ENCODE measurements at places on chromosomes 6 and 20. TPM values are rescaled to one million over a fixed set of nuclear protein-coding genes. Genes with fewer than 3 reads are reported as not detected.

- no peak for DNase-seq
Measured at GRCh38 chr6:40338306-40338705, 248.9 kb downstream of the LRFN2 start.

BTNL2 gene
- total RNA-seq = not detected

GRCh38 chr6:17182961-17183360 is 81.1 kb downstream of the STMND1 start:
- DNase-seq = no peak

BMP6 gene
- total RNA-seq = 0.55 TPM

- no peak for DNase-seq
Measured at GRCh38 chr20:53020376-53020775, 48.2 kb downstream of the TSHZ2 start.

DNA sequence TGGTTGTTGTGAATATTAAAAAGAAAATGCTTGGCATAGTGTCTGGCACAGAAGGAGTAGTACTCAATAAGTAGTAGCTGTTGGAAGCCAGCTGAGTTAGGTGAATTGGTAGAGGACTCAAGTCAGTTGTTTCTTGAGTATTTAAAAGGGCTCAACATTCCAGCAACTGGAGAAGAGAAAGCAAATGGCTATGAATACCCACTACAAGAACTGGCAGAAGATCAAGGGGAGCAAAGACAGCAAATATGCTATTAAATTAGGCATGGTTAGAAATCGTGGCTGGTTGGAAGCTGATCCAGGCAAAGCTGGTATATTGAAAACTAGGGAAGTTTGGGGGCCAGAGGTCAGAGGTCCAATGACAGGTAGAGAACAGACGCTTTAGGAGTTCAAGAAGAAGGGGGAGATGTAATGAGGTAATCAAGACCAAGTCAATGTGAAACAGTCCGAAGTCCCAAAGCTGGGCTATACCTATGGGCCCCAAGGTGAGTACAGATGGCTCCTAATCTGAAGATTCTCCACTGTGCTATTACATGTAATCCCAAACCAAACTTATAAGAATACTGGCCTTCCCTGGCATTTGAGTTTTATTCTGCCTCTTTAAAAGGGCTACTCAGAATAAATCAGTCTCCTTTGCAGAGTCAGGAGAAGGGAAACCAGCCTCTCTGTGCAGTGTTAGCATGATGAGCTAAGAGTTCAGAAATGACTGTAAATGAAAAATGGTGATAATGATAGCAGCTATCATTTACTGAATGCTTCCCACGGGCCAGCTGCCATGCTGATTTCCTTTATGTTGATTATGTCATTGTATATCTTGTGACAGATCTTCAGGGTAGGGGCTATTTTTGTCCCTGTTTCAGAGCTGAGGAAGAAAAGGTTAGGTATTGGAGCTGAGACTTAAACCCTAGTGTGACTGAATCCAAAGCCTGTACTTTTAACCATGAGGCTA is 122.3 kb downstream of the ANKS1A start:
- no peak for DNase-seq

PAK1IP1 gene
- 5.8 TPM for total RNA-seq

- DNase-seq = no peak
Measured at GRCh38 chr6:4134841-4135664, at the start of gene ECI2. Gene ECI2, minus strand, starts transcription at chr6:4135575. Its CDS starts 15 bp downstream, at chr6:4135560.

GRCh38 chr6:41463062-41463930 is 82.9 kb upstream of the FOXP4 start:
- DNase-seq = no peak

- DNase-seq = no peak
Measured at GRCh38 chr20:58130581-58130980, 97.9 kb downstream of the ANKRD60 start.

TMEM170B gene
- total RNA-seq = 2.0 TPM

LY6G6D gene
- total RNA-seq = 0.90 TPM

GRCh38 chr6:105484238-105485161 is 81.6 kb upstream of the PREP start:
- DNase-seq = no peak

GRCh38 chr6:5516036-5516435 is 254.7 kb downstream of the FARS2 start:
- DNase-seq = no peak

HLA-DOA gene
- total RNA-seq = 3.2 TPM
